LHCN-M2 (cell line): ENCODE measurements at places on chromosomes 2 and 18. TPM values are rescaled to one million over a fixed set of nuclear protein-coding genes. Genes with fewer than 3 reads are reported as not detected.

The PIAS2 gene
- total RNA-seq = 27.1 and 32.1 TPM in 2 replicates

The KCNJ13 gene
- total RNA-seq = not detected in 2 replicates

The NT5C1B gene
- total RNA-seq = not detected in 2 replicates

The AFG3L2 gene
- total RNA-seq = 49.9 and 50.7 TPM in 2 replicates

The CROCC2 gene
- under 0.01 TPM in 1 of 2 replicates, not detected in the other for total RNA-seq

The SIX2 gene
- 55.6 and 65.7 TPM in 2 replicates for total RNA-seq

The LAPTM4A gene
- total RNA-seq = 134 and 174 TPM in 2 replicates

The SULT1C4 gene
- total RNA-seq = not detected in 2 replicates

The TXNDC2 gene
- total RNA-seq = 0.32 and 0.63 TPM in 2 replicates

The PGAP1 gene
- total RNA-seq = 6.0 and 7.8 TPM in 2 replicates

The CNDP2 gene
- 62.8 and 65.3 TPM in 2 replicates for total RNA-seq

The OR6B2 gene
- not detected in 2 replicates for total RNA-seq

The UGT1A8 gene
- total RNA-seq = not detected in 2 replicates

The NEB gene
- total RNA-seq = 0.32 and 2.6 TPM in 2 replicates

The LYPD6B gene
- 12.1 and 14.6 TPM in 2 replicates for total RNA-seq

The PJVK gene
- total RNA-seq = 1.1 and 2.1 TPM in 2 replicates

The LDAH gene
- 21.5 and 24.3 TPM in 2 replicates for total RNA-seq
